ENCODE measurements at places on chromosomes 2 and 18.

- DNase-seq: no peak
These were observed 46.1 kb downstream of the STPG4 start for GRCh38 chr2:47109007-47109375.

- peak; percentile 68 for DNase-seq
These were observed 89.9 kb downstream of the UBE2E3 start for GRCh38 chr2:181070119-181070835.

- no peak for DNase-seq
These were observed 186.5 kb downstream of the LNPK start for GRCh38 chr2:175815537-175815936.

DNA sequence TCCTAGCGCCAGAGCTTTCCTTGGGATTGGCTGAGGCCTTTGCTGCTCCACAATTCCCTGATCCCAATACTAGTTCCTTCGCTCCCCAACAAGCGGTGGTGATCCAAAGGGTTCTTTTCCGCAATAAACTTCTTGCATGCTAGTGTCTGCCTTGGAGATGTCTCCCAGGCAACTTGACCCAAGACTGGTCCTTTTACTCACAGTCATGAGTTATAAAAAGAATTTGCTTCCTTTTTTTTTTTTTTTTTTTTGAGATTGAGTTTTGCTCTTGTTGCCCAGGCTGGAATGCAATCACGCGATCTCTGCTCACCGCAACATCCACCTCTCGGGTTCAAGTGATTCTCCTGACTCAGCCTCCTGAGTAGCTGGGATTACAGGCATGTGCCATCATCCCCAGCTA, 89.8 kb upstream of the SP3 start:
- no peak for DNase-seq

- DNase-seq: peak; percentile 62
These were observed 38.9 kb downstream of the INO80C start for GRCh38 chr18:35458677-35459441.

- peak; percentile 63 for DNase-seq
These were observed 4.8 kb downstream of the TNFRSF11A start for GRCh38 chr18:62329691-62330454.

DNA sequence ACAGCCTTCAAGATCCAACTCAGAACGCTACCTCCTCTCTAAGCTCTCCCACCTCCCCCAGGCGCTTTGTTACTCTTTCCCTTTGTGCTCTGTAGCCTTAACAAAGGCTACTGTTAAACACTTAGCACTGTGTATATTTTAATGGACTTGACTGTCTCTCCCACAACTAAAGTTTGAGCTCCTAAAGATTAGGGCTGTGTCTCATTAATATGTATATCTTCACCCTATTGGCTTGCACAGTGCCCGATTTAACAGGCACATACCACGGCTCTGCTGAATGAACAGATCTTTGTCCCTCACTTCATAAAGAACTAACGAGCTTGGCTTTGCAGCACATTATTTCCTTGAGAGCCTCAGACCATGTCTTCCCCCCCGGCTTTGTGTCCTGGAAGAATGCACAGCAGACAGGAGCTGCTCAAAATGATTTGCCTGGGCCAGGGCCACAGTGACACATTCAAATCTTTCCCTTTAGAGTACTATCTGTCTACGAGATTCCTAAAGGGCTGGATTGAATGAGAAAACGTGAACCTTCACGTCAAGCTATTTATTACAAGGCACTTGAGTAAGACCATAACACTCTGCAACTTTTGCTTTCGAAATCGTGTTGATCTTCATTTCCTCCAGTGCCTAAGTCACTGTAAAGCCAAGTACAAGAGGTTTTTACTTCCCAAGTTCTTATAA, 22.1 kb downstream of the ABHD3 start:
- DNase-seq: peak; percentile 79

DNA sequence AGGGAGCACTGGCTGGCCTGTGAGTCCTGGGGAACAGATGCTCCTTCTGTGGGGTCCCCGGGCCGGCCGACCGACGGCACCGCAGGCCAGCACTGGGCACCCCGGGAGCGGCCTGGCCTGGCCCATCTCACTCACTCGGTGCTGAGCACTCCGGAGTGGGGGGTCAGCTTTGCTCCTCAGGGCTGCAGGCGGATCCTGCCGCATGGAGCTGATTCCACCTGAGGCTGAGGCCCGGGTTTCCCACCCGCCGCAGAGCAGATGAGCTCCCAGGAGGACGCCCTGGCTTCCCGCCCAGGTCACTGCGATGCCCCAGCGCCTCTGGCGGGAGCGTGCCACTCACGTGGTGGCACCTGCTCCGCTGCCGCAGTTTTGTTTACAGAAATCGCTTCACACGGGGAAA, 418.6 kb downstream of the GALR1 start:
- DNase-seq: no peak

DNA sequence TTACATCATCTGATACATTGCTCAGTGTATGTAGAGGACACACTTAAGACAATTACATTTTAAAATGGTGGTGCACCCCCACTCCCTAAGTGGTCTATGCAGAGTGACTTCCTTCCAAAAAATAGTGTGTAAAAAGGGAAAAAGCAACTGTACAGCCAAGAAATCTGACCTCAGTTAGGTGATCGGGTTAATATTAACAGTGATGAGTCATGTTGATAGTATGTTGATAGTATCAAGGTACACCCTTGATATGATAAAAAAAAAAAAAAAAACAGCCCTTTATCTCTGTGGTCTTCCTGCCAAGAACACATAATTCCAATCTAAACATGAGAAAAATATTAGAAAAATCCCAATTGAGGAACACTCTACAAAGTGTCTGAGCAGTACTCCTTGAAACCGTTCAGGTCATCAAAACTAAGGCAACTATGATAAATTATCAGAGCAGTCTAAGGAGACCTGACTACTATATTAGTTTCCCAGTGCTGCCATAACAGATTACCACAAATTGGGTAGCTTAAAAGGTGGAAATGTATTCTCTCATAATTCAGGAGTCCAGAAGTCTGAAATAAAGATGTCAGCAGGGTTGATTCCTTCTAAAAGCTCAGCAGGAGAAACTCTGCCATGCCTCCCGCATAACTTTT, 171.9 kb downstream of the ARHGAP28 start:
- DNase-seq: no peak

- no peak for DNase-seq
These were observed 50.3 kb upstream of the ST3GAL5 start for GRCh38 chr2:85939131-85939530.

GRCh38 chr2:127932199-127932876, 46.6 kb upstream of the AMMECR1L start:
- DNase-seq: peak; percentile 74

- DNase-seq: no peak
These were observed 45.7 kb downstream of the C2orf42 start for GRCh38 chr2:70145144-70145490.

- DNase-seq: no peak
These were observed 50.6 kb downstream of the ANKMY1 start for GRCh38 chr2:240507060-240507777.

- peak; percentile 57 for DNase-seq
These were observed 31.9 kb upstream of the GALNT14 start for GRCh38 chr2:31170071-31170698.

GRCh38 chr2:20050646-20051531, 539 bp downstream of the LAPTM4A start:
- peak; percentile 82 for DNase-seq

GRCh38 chr2:181528441-181528840, 71.3 kb downstream of the ITGA4 start:
- no peak for DNase-seq

DNA sequence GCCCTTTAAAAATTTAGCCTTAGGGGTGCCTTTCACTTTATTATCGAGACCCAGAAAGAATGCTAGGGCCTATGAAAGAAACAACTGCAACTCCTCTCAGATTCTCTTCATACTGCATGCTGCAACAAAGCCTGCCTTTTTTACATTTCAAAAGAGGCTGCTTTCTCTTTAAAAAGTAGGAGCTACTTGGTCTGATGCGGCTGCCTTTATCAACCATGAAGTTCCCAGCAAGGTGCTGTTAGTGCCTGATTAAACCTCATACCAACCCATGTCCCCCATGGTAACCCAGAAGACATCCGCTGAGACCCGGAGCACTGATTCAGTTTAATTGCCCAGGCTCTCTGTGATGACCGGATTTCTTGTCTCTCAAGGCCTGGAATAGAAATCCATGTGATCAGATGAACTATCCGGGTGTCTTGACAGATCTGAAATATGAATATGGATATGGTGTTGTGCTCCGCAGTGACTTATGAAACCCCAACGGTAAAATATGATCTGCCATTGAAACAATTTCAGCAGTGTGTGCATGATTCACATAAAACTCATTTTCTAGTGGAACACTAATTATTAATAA, 368.3 kb downstream of the ZNF521 start:
- no peak for DNase-seq

- DNase-seq: no peak
These were observed 40.2 kb downstream of the SCTR start for GRCh38 chr2:119483896-119484718.

DNA sequence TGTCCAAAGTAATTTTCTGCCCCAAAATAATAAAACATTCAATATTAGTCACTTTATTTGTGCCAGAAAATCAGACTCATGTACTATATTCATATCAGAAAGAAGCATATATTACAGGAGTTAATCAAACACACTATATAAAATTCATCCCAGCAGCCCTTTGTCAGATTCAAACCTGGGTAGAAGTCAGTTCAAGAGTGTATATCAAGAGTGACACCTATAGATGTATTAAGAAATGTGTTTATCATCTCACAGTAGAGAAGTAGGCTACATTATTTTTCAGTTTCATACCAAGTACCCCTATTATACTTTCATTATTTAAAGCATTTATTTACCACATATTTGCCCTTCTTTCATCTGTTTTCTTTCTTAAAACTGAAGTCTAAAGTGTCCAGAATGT, 193.2 kb upstream of the DDX18 start:
- DNase-seq: no peak

GRCh38 chr18:74257083-74257482, 34.7 kb downstream of the CYB5A start:
- no peak for DNase-seq

- DNase-seq: no peak
These were observed 44.8 kb downstream of the RMP24 start for GRCh38 chr18:36017232-36017631.

Data from foreskin fibroblast (primary cell).